H1 (cell line): ENCODE measurements at places on chromosomes 12 and 14.

- DNase-seq, result no peak
Observed at GRCh38 chr14:96445844-96446710, 54.1 kb downstream of the AK7 start.

- DNase-seq, result no peak
Observed at GRCh38 chr12:66111605-66112004, 18.9 kb downstream of the LLPH start.

DNA sequence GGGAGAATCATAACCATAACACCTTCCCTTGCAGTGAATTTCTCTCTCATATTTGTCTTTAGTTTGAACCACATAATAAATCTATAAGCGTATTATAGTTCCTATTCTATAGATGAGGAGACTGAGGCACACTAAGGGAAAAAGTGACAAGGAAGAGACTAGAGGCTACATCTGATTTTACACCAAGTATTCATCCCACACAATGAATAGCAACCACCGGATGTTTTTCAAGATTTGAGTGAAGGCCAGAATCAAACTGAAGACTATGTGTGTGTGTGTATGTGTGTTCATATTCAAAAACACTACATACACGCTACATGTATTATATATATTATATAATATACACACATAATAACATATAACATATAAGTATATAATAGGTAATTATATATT, 4.7 kb downstream of the ASB2 start:
- no peak for DNase-seq

- no peak for DNase-seq
Observed at GRCh38 chr14:93085911-93086310, 29.8 kb downstream of the ITPK1 start.

DNA sequence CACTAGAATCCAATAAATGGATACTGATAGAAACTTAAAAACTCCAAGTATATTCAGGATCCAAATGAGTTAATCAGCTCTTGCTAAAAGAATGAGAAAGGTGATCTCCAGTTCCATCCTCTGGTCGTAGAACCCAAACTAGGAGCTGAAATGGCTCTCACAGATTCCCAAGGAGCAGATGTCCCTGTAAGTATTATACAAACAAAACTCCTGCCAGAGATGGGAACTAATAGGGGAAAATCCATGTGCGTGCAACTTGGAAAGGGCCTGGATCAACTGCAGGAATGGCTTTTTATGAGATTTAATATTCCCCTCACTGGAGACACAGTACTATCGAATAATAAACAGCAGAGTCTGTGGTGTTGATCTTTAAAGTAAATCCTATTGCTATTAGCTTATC, 309.2 kb upstream of the TBX3 start:
- no peak for DNase-seq

DNA sequence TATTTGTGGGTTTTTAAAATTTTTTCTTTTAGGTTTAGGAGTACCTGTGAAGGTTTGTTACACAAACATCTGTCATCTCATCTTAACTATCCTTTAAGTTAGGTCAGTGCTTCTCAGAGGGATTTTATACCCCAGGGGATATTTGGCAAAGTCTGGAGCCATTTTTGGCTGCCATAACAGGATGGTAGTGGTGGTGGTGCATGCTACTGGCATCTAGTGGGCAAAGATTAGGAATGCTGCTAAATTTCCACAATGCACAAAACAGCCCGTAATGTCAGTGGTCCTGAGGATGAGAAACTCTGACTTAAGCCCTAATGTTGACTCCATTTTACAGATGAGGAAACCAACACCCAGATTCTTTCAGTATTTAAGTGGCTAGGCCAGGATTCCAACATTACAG, 85.2 kb upstream of the MYF6 start:
- DNase-seq, result no peak

GRCh38 chr12:125244338-125244737, 179.1 kb downstream of the AACS start:
- DNase-seq, result no peak
